Activated B cell treated with CpG ODN at 0.5 μM for 24 hours (primary cell): ENCODE measurements at places on chromosomes 5 and 9.

GRCh38 chr5:38468978-38469706 is 87.3 kb downstream of the LIFR start:
- DNase-seq: no peak

DNA sequence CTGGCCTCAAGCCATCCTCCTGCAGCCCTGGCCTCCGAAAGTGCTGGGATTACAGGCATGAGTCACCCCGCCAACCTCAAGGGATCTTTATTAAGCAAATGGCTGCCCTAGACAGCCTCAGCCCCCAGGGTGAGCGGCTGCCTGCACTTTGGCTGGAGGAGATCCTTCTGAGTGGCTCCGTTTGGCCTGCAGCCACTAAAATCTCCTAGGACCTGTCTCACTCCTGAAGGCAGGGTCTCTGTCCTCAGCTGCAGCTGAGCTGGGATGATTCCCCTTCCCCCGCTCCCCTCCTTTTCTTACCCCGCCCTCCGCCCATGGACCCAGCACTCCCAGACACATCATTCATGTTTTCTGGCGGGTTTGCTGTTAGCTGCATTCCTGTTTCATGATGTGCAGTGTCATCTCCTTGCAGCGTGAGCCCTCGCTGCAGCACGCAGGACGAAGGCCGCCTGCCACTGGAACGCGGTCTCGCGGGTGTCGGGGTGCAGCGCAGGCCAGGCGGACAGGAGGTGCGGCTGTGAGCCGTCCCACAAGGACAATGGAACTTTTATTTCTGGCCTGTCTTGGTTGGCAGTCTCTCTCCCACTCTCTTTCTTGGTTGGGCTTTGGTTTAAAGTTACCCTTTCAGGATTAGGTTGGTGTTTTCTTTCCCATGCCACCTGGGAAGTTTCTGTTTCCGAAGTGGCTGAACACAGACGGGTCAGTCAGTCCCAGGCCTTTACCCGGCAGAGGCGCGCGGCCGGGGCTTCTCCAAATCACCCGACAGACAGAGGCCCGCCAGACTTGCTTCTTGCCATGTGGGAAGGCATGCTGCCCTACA is 137.1 kb downstream of the FOXD1 start:
- DNase-seq: no peak

DNA sequence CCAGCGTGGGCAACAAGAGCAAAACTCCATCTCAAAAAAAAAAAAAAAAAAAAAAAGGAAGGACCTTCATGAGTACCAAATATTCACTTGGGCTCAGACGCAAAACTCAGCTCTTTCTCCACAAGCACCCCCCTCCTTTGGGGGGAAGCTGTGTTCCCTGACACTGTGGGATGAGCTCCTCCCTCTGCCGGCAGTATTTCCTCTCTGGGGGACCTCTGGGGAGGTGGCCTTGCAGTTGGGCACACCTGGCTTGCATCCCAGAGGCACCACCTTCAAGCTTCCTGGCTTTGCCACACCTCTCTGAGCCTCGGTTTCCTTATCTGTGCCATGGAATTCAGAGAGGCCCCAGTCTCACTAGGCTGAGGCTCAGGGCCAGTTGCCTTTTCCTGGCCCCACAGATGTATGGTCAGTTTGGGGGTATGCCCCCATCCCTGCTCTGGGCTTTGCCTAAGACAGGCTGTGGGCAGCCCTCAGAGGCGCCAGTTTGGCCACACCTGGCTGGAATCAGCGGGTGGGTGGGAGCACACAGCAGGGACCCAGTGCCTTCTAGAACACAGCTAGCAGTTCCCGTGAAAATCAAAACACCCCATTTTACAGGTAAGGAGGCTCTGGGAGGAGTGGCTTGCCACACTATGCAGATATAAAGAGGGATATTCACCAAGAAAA is 157.5 kb upstream of the IER5L start:
- DNase-seq: no peak

DNA sequence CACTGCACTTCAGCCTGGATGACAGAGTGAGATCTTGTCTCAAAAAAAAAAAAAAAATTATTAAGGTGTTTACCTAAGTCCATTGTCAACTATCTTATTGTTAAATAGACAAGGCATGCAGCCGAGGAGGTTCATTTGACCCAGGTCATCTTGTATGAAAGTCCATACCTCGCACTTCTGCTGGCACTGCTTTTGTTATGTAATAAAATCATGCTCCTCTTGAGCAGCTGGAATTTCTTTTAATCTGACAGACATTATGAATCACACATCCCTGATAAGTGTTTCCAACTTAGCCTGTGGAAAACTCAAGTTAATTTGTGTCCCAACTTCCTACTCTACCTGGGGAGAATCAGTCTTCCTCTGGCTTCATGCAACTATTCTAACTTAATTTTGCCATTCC is 315.6 kb upstream of the KLF4 start:
- DNase-seq: no peak

GRCh38 chr5:14640765-14641164 is 23.8 kb upstream of the OTULIN start:
- DNase-seq: no peak
